ENCODE measurements at places on chromosomes 5 and 9.

GRCh38 chr5:157049605-157050004 lies 9.3 kb downstream of the HAVCR1 start:
- DNase-seq = no peak

DNA sequence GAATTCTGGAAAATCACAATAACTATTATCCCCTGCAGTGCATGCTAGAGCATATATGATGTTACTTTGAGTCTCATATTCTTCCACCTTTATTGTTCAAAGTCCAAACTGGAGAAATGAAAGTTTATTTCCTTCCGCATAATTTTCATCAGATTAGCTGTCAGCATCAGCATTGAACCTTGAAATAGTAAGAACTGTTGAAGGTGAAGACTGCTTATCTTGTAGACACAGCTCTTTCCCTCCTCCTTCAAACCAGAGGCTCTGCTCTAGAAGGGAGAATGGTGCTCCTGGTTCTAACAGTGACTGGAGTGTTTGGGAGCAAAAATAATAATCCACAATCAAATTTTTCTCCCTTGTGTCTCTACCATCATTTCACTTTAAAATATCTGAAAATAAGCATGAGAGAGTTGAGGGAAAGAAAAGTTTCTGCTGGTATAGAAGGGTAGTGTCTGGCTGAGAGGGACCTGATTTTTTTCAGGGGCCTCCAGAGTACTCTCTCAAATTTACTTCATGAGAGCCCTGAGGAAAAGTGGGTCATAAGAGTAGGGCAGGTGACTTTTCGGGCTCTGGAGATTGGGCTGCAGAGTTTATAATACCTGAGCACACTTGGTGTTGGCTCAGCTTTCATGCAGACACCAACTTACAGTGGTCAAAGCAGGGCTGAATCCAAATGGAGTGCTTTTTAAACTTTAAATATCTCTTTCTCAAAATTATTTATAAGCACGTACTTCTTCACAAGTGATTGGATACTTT lies 170.4 kb downstream of the ZDHHC21 start:
- no peak for DNase-seq

- no peak for DNase-seq
These were observed 154.6 kb upstream of the ZNF608 start for GRCh38 chr5:124901081-124901480.

DNA sequence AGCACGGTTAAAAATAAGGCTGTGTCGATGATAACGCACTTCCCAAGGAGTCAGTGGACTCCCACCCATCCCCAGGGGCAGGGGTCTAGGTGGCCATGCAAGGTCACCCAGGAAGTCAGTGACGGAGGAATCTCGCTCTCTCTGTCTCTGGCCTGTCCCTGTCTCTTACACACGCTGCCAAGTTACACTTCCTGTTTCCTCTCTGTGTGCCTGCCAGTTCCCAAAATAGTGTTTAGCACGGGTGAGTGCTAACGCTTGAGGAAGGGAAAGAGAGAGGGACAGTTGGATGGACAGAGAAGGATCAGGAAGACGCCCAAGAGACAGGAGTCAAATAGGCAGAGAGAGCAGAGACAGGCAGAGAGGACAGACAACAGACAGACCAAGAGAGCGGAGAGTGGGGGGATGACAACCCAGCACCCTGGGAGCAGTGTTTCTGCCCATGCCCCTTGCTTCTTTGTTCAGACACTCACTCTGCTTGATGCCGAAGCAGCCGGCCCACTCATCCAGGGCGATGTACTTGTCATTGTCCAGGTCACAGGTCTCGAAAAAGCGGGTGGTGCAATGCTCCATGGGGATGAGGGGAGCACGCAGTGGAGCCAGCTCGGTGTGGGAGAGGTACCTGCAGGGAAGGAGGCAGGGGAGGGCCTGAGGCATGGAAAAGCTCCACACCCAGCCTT lies 23.0 kb downstream of the SPARC start:
- peak; percentile 93 for DNase-seq

- DNase-seq = no peak
These were observed 27.0 kb downstream of the UTP15 start for GRCh38 chr5:73592551-73592950.

DNA sequence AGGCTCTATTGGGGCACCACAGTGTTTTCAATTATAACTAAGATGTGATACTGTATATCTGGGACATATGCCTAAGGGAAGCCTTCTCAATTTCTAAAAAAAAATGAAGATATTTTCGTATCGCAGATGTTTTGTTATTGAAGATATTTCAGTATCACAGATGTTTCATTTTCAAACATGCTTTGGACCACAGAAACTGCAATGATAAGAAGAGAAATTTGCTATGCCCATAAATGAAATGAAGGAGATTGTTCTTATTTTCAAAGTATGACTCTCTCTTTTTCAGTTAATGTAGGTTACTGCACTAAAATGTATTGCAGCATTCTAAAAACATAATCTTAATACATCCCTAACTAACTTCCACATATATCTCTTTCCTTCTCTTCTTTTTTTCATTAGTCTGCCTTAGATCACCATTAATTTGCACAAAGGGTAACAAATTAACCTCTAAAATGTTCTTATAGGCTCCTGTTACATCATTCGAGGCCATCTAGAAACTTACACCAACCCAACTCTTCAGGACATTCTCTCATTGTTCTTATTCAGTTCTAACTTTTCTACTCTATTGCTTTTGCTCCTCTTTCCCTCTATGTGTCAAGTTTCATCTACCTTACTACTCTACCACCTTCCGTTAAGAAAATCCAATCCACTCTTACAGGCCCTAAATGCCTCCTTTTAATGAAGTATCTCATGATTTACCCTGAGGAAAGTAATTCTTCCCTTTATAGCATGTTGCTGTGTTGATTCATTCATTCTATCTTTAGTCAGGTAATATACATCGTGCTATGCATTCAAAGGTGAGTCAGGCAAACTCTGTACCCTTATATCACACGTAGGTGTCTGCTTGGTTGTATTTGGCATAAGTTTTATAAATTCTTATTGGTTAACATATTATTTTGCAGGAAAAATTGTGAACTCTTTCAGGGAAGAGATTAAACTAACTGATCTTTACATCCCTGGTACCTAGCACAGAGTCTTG lies 70.5 kb downstream of the ST8SIA4 start:
- DNase-seq = no peak

- DNase-seq = no peak
These were observed 22.8 kb upstream of the ELL2 start for GRCh38 chr5:95984287-95984938.

DNA sequence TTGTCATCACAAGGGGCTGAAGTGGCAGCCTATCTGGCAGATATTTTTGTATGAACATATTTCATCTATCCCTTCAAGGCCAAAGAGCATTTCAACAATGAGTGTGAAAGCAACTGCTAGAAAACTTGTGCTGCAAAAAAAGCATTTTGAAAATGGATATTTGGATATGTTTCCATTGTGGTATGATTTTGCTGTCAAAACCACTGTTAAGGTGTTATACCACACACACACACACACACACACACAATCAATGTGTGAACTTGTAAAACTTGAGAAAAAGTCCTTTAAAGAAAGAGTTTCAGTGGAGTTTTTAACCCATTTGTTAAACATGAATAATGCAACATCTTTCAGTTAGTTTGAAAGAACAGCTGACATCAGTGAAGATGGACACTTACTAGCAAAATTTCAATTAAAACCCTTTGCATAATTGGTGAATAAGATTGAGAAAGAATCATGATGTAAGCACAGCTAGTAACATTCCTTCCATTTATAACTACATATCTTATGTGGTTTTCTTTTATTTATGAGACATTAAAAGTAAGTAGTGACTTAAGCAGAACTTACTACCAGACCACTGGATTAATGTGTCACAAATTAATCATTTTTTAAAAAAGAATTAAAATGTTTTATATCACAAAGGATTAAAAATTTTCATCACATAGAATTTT lies 182.6 kb upstream of the GNA14 start:
- DNase-seq = no peak

- no peak for DNase-seq
These were observed 42.7 kb upstream of the PLPP1 start for GRCh38 chr5:55577353-55578060.

DNA sequence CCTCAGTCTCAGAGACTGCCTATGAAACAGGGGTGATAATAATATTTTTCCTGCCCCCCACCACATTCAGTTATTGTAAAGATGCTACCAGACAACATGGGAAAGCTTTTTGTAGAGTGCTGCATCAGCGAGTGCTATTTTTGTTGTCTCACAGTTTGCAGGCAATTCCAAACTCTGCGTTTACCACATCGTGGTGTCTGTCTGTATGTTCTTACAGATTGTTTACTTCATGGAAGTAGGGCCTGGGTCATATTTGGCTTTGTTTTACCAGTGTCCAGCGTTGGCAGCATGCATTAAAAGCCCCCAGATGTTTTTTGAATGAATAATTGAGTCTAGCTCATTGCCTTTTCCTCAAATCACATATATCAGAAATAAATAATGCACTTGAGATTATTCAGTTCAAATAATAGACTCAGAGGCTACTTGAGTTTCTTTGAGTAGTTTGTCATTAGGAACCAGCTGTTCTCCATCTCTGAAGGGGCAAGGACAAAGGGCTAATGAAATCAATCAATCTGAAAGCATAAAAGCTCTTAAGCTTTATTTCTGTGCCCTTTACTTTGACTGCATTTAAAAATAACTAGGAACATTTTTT lies 243.7 kb downstream of the CWC27 start:
- no peak for DNase-seq

DNA sequence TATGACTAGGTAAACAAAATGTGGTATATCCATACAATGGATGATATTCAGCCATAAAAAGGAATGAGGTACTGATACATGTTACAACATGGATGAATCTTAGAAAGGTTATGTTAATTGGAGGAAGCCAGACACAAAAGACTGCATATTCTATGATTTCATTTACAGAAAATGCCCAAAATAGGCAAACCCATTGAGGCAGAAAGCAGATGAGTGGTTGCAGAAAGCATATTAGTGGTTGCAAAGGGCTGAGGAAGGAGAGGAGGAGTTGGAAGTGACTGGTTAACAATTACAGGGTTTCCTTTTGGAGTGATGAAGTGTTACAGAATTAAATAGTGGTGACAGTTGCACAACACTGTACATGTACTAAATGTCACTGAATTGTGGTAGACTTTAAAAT lies 17.7 kb downstream of the PLGRKT start:
- no peak for DNase-seq

GRCh38 chr9:93809204-93809940 lies 145.8 kb downstream of the BARX1 start:
- DNase-seq = no peak

DNA sequence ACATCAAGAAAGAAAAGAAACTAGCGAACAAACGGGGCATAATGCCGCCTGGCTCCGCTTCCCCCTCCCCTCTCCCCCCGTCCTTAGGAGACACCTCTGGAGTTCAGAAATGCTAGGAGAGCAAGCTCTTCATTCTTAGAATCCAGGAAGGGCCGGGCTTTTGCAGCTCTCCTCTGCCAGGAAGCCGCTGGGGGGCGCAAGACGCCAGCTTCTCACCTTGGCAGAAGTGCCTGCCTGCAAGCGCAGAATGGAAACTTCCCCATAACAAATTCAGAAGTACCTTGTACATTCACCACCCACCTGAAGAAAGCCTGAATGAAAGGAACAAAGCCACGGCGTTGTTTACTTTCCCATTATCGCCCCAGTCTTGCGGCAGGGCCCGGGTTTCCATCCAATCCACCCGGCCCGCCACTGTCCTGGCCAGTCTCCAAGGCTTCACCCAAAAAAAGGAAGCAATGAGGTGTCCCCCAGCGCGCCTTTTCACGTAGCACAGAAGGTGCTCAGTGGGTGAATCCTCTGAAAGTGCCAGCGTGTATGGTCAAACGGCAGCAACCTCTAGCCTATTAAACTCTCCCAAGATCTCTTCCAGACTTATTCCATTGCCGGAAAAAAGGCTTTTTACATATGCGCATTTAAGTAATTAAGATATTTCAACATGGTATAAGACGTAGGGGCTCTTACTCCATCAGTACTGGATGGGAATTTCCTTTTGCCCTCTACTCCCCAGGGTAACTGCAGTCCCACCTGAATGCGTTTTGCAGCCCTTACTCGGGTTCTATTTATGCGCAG lies 1.6 kb upstream of the GADD45G start:
- DNase-seq = peak; percentile 94

Measured in cerebellar cortex (tissue), 1 donor.